Mesothelial cell of epicardium (in vitro differentiated cells): ENCODE measurements at places on chromosomes 5 and 9.

DNA sequence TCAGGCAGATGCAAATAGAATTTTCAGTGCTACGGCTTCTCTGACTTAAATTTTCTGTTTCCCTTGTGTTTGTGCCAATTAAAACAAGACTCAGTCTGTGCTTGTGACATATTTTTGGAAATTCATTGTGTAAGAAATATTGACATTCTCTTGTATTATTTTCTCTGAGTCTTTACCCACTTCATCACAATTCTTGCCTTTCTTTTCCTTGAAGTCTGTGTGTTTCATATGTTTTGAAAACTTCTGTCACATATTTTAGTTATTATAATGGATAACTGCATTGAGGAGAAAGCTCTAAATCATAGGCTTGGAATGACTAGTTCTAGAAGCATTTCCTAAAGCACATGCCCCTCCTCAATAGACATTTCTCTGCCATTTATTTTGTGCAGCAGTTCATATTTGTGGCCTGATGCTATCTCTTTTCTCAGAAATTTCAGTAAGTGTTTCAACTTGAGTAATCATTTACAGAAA lies 206.6 kb downstream of the PALM2AKAP2 start:
- DNase-seq: no peak

GRCh38 chr5:60494635-60495034 lies 205.3 kb downstream of the DEPDC1B start:
- DNase-seq: no peak

DNA sequence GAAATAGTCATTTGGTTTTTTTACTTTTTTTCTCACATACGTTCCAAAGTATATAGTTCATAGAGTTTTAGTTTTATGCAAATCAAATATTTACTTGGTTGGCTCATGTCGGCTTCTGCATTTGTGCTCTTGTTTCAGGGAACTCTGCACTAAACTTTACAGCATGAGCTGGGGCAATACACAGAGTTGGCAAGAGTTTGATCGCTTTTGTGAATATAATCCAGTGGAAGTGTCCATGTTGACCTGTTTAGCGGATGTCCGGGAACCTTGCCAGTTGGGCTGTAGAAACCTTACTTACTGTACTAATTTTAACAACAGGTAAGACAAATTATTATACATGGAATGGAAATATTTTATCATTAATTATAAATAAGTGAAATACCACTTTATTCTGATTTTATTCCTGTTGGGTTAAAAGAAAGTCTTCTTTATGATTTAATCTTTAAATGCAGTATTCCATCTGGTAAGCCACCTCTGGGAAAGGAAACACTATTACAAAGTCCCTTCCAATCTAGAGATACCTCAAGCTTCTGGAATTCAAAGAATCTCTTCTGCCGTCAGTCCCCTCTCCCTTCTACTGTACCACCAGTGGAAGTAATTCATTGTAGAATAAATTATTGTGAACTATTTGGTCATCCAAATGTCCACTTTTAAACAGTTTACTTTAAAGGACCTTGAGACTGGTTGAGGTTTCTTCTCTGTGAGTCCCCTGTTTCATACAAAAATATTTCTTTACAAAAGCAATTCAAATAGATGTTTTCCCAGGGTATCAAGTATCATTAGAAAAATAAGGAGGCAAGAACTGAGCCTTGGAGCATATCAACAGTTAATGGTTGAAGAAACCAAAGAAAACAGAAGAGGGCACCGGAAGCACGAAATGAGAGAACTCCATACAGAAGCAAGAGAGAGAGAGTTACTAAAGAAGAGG lies 45.2 kb upstream of the GLIPR2 start:
- DNase-seq: no peak

- no peak for DNase-seq
These were observed 38.1 kb downstream of the BASP1 start for GRCh38 chr5:17255471-17256021.
